ENCODE measurements at places on chromosomes 12 and 14.
A peak's percentile ranks its signal among the peaks of the same experiment; 100 is the strongest.

- DNase-seq, result no peak
Observed at GRCh38 chr12:118500299-118500698, 123.9 kb downstream of the SUDS3 start.

DNA sequence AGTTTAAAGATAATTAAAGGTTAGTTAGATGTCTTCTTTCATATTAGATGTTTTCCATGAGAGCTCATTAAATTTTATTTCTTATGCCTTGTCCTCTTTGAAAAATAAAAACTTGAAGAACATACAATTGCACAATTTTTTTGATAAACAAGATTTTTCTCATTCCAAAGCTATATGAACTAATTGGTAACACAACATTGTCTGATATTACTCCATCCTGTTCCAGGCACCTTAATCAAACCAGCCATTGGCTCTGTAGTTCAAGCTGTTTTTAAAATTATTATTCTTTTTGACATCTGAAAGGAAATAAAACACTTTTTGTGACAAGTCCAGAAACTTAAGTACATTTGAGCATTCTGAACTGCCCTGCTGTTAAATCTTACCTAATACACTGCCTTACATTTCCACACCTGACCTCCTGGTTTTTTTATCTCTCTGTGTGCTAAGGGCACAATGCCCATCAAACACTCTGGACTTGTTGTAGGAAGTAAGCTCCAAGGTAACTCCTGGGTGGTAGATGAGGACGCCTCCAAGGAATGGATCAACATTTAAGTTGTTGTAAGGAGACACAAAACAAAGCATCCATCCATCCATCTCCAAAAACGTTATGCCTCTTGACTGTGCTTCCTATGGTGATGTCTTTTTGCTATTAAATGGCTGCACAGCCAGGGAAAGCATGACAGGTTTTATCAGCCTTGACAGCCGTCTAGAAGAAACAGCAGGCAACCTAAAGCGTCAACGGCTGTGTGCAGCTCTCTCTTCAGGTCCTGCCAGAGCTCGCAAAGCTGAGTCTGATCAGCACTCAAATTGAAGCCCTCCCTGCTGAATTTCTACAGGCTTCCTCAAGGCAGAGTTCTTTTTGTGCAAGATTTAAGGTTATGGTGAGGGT, 449.9 kb upstream of the FLRT2 start:
- no peak for DNase-seq

GRCh38 chr14:105891631-105892452, 365.5 kb downstream of the TMEM121 start:
- DNase-seq, result no peak

- DNase-seq, result no peak
Observed at GRCh38 chr12:104815935-104816334, 142.2 kb downstream of the SLC41A2 start.

- no peak for DNase-seq
Observed at GRCh38 chr12:123763093-123763492, 992 bp downstream of the DNAH10 start.

DNA sequence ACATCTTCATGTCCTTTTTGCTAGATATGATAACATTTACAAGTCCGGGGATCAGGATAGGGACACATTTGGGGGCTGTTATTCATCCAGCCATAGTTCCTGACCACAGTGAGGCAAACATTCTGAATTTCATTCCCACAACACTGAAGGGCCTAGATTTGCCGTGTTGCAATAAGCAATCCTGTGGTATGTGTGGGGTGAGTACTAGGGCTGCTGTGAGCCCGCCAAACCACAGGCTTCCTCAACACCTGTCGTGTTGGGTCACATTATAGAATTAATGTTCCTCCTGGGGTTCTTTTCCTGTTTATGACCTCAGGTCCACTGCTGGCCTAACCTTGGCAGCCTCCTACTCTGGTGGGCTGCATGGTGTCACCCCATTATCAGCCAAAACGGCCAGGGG, 119.2 kb downstream of the TBC1D30 start:
- no peak for DNase-seq

DNA sequence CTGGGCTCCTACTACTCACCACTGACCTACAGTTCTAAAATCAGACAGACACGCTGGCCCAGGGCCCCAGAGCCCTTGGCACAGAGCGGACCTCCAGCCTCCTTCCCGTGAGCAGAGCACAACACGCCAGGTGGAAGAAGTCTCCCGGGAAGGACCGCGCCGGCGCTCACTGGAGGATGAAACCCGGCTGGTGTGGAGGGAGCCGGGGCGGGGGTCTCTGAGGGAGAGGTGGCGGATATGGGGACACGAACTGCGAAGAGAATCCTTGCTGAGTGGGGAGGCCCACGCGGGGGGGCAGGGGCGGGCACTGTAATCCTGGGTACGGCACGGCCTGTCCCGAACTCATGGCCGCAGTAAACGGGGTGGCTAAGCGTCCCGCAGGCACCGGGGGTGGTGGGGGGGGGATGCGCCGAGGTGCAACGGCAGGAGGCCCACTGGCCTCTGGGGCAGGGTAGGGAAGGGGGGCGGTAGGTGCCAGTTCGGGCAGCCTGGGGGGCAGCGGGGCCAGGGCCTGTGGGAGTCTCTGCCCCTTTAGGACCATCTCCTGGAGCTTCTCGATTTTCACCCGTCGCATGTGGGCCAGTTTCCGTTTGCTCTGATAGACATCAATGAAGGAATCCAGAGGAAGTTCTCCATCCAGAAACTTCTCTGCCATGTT, 28.8 kb downstream of the VPS37B start:
- no peak for DNase-seq

- DNase-seq, result peak; percentile 26
Observed at GRCh38 chr12:47087088-47087688, 7.4 kb upstream of the AMIGO2 start.

DNA sequence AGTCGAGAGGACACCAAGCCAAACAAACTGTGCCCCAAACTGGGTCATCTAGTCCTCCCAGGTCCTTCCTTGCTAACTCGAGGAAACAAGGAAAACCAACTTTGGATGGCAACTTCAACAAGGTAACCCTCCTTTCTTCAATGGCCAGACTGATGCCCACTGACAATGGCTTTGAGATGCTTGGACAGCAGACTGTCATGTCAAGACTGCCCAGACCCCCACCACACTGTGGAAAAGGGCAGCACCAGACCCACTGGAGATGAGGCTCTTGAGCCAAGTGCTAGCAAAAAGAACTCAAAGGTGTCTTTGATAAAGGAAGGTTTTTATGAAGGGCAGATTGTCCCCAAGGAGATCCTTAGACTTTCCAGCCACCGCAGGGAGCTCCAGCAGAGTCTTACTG, 9.0 kb upstream of the CDH24 start:
- no peak for DNase-seq

DNA sequence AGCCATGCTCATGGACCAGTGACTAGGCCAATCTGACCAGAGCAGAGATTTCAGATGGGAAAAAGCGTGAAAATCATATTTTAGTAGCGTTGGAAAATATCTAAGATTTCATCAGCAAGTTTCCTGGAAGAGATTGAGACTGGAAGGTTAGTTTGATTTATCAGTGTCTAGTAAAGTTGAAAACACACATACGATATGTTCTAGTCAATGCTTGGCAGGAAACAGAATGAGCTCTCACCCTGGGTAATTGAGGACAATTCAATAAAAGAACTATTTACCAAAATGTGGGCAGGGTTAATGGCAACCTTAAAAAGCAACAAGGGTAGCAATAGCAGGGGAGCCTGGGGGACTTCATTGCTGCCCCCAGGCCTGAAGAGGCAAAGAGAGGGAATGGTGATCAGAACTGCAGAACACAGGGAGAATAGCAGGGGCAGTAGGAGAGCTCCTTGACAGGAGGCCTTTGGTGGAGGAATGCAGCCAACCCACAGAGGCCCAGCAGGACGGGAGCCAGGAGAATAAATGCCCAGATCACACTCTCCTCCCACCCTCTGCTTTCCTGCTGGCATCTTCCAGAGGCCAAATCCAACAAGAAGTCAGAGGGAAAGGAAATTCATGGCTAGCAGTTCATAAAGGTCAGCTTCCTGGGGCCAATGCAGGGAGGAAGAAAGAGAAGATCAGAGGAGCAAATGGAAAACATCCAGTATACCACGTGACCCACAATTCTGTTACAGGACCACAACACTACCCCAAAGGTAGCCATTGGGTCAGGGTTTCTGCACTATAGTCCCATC, 27.6 kb upstream of the LRP6 start:
- no peak for DNase-seq

- DNase-seq, result no peak
Observed at GRCh38 chr14:103772078-103772712, 56.6 kb downstream of the ZFYVE21 start.

- no peak for DNase-seq
Observed at GRCh38 chr12:80188576-80188975, 89.2 kb downstream of the OTOGL start.
